Activated CD4-positive, alpha-beta T cell treated with anti-CD3 and anti-CD28 coated beads, Interleukin-2, amount 50 U/mL, for 24 hours (primary cell): ENCODE measurements at places on chromosomes 7 and 10.

- peak; percentile 60 for DNase-seq
Observed at GRCh38 chr10:103678178-103678526, 177.2 kb downstream of the SH3PXD2A start.

DNA sequence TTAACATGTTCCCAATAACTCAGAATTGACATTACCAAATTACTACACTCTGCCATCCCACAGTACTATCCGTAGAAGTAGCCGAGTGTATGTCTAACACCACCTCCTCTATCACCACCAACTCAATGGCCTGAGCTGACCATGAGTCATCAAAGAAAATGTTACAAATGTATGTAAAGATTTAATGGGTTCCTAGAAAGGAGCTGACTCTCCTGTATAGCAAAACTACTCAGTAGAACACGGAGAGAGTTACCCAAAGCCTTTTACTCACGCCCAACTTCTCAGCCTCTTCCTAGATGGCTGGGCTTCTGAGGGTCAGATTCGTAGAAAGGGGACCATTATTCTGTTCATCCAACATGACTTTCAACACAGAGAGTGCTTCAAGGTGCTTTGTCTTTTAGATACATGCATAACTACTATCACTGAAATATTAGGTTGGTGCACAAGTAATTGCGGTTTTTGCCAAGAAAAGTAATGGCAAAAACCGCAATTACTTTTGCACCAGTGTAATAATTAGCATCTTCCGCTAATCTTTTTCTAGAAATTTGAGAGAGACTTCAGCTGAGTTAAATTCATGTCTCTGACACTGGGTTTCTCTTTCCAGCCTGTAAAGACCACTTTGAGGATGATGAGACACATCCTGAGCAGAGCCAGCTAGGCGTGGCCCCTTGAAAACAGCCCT lies 24.0 kb upstream of the NANOS1 start:
- DNase-seq, result no peak

DNA sequence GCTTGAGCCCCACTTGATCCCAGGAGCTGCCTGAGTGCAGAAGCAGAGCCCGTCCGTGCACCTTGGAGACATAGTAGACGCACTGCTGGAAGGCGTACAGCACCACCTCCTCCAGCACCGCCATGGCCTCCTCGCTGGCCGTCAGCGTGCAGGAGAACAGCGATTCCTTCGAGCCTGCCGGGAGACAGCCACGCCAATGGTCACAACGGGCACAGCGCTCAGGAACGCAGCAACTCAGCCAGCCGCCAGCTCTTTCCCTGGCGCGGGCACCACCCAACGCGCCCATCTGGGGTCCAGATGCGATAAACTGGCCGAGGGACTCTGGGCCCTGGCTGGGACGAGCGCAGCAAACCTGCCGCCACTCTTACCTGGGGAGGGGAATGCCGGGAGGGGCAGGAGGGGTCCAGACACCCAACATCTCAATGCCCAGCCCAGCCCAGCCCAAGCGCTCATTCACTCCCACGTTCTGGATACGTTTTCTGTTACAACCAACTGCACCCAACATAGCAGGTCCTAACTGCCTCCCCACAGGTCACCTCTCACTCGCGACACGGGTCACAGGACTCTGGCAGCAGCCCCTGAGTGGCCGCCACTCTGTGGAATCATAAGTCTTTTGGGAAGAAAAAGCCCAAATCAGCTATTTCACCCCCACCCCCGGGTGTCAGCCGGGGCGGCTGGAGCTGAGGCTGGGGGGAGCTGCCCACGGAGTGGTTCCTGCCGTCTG lies 41.9 kb downstream of the AP5Z1 start:
- DNase-seq, result no peak

DNA sequence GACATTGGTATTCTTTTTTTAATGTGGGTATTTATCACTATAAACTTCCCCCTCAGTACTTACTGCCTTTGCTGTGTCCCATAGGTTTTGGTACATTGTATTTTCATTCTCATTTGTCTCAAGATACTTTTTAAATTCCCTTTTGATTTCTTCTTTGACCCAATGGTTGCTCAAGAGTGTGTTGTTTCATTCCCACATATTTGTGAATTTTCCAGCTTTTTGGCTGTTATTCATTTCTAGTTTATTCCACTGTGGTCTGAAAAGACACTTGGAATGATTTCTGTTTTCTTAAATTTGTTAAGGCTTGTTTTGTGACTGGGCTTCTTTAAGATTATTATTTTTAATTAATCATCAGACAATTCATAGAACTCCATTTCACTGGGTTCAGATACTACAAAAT lies 105.0 kb downstream of the EPC1 start:
- DNase-seq, result no peak

DNA sequence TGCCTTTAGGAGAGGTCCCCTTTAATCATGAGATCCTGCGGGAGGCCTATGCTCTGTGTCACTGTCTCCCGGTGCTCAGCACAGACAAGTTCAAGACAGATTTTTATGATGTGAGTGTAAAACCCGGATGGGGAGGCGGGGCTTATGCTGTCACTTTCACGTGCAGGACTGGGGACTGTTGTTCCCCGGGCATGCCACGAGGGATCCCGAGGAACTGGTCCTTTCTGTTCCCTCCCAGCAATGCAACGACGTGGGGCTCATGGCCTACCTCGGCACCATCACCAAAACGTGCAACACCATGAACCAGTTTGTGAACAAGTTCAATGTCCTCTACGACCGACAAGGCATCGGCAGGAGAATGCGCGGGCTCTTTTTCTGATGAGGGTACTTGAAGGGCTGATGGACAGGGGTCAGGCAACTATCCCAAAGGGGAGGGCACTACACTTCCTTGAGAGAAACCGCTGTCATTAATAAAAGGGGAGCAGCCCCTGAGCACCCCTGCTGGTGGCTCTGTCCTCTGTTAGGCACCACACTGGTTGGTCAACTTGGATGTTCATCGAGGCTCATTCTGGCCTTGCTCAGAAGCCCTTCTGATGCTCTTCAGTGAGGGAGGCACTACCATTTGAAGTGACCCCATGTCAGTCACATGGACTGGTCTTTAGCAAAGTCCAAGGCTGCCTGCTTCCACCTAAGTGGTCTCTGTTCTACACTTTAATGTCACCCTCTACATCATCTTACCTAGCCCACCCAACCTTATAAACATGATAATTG lies 2.8 kb downstream of the COPS6 start:
- no peak for DNase-seq

GRCh38 chr10:86141896-86142295 lies 224.7 kb downstream of the GRID1 start:
- DNase-seq, result no peak

- no peak for DNase-seq
Observed at GRCh38 chr7:106844279-106844997, 20.6 kb upstream of the PIK3CG start.

GRCh38 chr7:26714006-26714405 lies 150.4 kb downstream of the SKAP2 start:
- no peak for DNase-seq

GRCh38 chr10:131001438-131001837 lies 310.1 kb downstream of the TCERG1L start:
- no peak for DNase-seq

DNA sequence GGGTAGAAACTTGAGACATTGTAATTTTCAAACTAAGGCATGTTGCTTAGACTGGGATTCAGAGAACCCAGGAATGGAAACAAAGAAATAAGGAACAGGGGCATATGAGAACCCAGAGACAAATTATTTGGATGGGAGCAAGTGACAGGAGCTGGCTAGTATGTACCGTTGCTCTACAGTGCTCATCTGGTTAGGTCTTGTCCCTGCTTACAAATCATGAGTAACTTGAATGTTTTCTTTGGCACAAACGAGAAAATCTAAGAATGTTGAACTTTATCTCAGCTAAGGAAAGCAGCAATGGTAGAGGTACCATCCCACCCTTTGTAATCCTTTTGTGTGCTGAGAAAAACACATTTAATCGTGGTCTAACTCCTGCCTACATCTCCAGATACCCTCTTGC lies 116.0 kb upstream of the IMMP2L start:
- no peak for DNase-seq

- DNase-seq, result peak; percentile 59
Observed at GRCh38 chr10:17144757-17145156, 15.1 kb upstream of the CUBN start.

DNA sequence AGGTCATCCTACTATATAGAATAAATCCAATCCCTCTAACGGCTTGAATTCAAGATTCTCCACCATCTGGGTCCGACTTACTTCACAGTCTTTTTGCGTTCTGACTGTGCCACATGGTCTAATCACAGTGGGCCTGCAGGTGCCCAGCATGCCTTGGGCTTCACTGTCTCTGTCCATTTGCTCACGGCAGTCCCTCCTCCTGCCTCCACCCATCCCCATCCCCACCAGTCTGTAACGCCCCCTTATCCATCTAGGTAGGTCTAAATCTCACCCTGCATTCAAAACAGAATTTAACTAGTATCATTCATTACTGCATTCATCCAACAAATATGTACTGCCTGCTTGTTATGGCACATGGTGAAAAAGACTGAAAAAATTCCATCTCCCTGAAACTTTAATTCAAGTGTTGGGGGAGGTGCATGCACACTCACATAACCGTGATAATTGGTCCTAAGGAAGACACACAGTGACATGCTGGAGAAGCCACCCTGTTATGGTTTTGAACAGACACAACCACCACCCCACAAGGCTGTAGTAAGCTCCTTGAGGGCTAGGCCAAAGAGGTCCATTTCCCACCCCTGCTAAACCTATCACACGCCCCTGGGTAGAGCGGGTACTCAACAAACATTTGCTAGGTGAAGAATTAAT lies 24.2 kb downstream of the SORBS1 start:
- no peak for DNase-seq

DNA sequence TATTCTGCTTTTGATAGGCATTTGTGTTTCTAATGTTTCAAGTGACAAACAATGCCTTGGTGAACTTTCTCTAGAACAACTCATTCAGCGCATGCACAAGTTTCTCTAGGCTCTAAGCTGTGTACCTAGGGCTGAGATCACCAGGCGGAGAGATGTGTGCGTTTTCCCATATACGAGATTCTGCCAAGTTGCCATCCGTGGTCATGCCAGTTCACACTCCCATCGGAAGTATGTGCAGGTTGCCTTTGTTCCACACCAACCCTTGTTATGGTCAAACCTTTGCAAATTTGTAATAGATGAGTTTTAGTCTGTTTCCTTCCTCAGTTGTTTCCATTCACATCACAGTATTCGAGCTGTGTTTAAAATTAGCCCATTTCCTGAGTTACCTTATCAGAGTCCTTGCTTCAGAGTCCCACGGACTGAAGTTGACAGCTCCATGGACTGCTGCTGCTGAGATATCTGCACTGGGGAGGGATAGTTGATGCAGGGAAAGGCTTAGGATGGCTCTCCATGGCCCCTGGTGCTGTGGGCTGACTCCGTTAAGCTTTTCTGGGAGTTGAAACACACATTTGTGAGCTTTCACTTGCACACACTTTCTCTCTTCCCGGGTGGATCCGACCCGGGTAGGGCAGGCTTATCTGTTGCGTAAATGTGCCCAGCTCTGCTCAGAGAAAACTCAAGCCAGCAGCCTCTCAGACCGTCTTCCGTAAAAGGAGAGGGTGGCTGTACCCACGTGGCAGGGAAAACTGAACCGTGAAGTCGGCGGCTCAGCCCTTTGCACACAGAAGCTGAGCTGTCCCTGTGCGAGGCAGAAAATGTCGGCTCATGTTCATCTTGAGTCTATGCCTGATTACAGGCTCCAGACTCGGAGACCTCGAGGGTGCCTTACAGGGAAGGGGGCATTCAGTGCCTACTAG lies 49.4 kb downstream of the HK1 start:
- DNase-seq, result peak; percentile 35

GRCh38 chr10:77261146-77261545 lies 376.5 kb downstream of the KCNMA1 start:
- DNase-seq, result no peak

GRCh38 chr10:99537086-99537988 lies 4.6 kb downstream of the NKX2-3 start:
- no peak for DNase-seq

GRCh38 chr10:85448716-85449115 lies 917.9 kb downstream of the GRID1 start:
- no peak for DNase-seq

DNA sequence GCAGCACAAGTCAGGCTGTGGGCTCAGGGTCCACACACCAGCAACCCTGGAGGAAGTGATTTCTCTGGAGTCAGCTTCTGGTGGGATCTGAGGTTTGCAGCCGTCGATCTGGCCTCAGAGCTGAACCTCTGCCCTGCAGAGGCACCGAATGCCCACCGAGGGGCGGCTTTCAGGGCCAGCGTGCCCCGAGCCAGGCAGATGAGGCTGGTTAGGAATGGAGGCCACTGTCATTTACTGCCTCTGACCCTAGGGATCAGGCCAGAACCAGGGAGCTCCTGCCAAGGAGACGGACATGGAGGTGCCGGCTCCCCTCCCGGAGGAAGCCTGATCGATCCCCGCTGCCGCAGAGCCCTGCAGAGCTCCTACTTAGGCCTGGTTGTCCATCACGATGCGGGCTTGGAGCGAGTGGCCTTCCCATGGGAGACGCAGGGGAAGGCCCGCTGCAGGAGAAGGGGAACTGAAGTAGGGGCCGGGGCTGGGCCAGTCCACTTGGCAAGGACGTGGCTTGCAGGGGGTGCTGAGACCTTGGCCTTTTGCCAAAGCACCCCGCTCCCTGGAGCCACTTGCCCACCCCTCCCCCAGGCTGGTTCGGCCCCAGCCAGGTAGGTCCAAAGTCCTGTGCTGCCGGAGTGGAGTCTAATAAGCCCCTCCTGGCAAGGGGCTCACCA lies 19.6 kb upstream of the ELFN1 start:
- no peak for DNase-seq
